NCI-H1105 treated with DMSO at 0.1 percent for 48 hours (cell line): ENCODE measurements at places on chromosomes 3 and 15.

DNA sequence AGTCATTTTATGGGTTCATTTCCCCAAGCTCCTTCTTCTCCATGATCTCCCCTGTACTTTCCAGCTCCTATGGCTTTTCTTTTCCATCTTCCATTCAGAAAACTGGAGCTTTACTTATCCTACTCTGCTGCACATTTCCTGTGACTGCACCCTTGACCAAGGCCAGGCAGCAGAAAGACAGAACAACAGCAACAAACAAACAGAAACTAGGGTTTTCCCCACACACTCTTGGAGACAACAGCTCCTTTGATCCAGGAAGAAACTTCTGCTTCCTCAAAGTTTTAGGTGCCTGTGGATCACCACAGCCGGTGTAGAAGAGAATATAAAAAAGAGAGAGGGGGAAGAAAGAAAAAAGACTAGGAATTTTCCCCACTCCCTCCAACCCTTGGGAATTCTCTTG is 342.3 kb upstream of the CFAP20DC start:
- DNase-seq: no peak

- peak; percentile 57 for DNase-seq
Observed at GRCh38 chr3:174023421-174023820, 625.9 kb downstream of the NLGN1 start.

DNA sequence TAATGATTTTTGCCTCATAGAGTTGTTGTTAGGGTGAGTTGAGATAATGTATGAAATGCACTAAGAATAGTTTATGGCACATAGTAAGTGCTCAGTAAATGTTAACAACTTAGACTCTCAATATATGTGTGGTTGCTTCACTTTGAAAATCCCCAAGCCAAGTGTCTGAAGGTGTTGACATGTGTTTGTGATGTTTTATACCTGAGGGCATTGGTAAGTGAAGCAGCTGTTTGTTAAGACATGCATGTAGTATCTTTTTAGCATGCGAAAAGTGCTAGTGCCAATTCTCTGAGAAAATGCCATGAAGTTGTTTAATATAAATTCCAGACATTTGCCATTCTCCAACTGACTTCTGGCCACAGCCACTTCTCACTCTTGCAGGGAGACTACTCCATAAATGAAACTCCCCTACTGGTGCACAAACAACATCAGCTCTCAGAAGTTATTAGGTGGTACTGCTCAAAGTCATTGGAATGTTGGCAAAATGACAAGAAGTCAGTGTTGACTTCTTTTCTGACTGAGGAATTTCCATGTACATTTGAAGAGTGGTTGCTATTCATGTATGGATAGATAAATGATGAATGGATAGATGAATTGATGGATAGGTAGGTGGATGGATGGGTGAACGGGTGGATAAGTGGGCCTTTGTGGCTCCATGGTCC is 103.6 kb upstream of the NUDT16 start:
- DNase-seq: no peak

GRCh38 chr3:186244016-186244415 is 118.0 kb downstream of the DGKG start:
- DNase-seq: no peak

- no peak for DNase-seq
Observed at GRCh38 chr3:104746056-104746455, 620.7 kb upstream of the ALCAM start.

GRCh38 chr3:45261333-45262110 is 35.4 kb upstream of the TMEM158 start:
- DNase-seq: no peak

DNA sequence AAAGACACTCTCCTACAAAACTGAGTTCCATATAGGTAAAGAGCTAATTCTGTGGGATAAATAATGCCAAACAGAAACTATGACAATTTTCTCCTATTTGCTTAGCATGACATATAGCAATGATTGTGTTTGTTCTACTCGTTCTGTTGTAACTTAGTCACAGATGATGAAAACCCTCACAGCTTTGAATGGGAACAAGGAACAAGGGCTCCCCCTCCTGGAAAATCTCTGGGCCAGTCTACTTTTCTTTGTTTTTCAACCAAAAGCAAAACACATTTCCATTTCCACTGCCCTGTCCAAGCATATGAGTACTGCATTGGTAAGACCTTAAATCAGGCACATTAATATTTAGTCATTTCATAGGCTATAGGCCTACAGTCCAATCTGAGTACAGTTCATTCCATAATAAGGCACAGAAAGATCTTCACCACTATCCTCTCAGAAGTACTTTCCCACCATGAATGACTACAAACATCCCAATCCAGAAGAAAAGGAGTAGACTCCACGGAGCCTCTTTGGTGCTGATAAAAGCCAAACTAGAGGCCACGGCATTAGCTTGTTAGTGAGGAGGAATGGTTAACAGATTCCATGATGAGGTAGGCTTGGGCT is 67.1 kb downstream of the ATP8B4 start:
- DNase-seq: peak; percentile 19

GRCh38 chr3:169554611-169555010 is 108.9 kb downstream of the MECOM start:
- no peak for DNase-seq

DNA sequence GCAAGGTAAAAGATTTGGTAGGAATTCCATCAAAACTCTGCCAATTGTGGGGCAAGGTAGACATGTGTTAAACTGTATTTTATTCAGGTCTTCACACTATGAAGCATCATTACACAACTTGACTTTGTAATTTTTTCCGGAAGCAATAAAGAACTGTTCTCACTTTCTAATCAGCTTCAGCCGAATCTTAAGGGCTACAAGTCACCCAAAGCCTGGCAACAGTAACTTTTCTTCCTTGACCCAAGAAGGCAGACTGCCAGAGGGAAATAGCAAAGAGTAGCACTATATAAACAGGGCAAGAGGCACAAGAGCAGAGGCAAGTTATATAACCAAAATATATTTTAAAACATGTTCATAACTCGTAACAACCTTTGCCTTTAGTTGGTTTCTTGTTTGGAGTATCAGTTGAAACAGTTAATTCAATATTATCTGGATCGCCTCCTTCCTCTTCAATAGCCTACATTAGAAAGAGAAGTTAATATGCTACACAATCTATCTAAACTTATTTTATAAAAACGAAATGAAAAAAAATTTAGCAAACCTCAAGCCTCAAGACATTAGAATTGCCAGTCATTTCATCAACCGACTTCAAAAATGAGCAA is 1.4 kb downstream of the SLTM start:
- DNase-seq: peak; percentile 29

DNA sequence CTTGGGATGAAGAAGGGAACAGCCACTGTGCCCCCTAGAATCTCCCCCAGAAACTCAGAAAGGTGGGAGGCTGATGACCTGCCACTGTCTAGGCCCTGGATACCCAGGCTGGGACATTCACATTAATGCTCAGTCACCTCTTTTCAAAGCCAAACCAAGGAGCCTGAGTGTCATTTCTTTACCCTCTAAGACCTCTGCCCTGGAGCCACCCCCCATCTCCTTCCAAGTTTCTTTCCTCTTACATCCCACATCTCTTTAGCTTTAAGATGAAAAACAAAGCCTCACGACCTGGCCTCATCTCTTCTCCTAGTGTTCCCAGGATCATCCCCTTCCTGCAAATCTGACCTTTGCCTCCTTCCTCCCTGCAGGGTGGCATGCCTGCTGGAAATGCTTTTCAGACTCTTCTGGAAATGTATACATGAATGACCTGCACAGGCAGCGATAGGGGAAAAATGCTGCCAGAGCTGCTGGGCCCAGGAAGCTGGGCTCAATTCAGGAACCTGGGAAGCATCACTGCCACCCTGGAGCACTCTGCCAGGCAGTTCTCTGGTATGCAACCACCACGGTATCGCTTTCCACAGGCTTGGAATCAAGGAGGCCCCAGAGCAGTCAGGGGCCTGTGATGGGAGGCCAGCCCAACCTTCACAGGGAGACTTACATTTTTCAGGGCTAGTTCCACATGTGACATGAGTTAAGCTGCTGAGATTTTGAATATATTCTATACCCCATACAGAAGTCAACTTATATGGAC is 67.6 kb downstream of the DAPK2 start:
- DNase-seq: no peak

GRCh38 chr3:154901278-154901677 is 178.8 kb upstream of the MME start:
- DNase-seq: no peak
